Activated T-cell treated with anti-CD3 and anti-CD28 coated beads, Interleukin-2, amount 50 U/mL, for 48 hours (primary cell): ENCODE measurements at places on chromosomes 5 and 9.

- DNase-seq = no peak
Observed at GRCh38 chr5:134122530-134122929, 8.0 kb downstream of the TCF7 start.

DNA sequence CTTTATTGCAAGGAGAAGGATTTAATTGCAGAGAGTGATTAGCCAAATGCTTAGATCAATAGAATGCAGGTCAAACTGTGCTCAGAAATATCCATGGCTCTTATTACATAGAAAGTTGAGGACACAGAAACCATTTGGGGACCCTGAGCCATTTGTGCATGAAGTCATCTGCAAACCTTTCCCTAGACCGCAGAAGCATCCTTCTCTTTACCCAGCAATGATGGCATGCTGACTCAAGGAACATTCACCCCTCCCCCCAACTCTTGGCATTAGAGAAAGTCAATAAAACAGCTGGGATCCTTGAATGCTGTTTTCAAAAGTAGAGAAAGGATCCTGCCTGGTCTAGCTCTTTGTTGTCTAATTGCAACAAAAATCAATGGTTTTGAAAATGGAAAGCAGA lies 73.5 kb downstream of the PPP2R2B start:
- DNase-seq = no peak

DNA sequence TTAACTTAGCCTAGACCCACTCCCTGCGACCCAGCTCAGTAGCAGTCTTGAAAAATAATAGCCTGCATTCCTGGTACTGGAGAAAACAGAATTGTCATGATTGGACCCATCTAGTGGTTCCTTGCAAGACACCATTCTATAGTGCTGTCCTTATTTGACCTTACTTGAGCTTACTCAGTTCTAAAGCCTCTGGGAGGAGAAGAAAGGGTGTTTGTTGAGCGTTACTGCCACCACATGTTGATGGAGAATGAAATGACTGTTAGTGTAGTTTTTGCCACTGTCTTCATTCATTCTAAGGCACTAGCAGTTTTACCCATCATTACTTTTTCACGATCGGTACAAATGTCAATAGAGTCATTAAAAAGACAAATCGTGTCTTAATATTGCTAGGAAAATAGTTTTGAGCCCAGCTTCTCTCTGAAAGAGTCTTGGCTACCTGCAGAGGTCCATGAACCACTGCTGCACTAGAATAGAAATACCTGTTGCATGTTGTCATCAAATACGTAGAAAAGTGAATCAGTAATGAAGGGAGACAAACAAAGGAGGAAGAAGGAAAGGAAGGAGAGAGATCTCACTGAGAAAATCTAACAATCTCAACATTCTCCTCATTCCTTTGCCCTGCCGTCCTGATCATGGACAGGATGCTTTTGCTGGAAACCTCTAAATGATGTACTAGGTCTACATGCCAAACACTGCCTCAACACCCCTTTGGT lies 96.0 kb downstream of the LIX1 start:
- DNase-seq = no peak

GRCh38 chr5:84378961-84379360 lies 5.7 kb downstream of the EDIL3 start:
- no peak for DNase-seq

GRCh38 chr9:713091-713490 lies 128.4 kb upstream of the DMRT1 start:
- DNase-seq = no peak
